Right cardiac atrium (tissue), 5 donors: ENCODE measurements at places on chromosomes 12 and 14. TPM values are rescaled to one million over a fixed set of nuclear protein-coding genes. Genes with fewer than 3 reads are reported as not detected.

Gene CCDC177
- total RNA-seq = not detected

- DNase-seq = no peak
These were observed 111.0 kb downstream of the BEGAIN start for GRCh38 chr14:100476012-100476822.

DNA sequence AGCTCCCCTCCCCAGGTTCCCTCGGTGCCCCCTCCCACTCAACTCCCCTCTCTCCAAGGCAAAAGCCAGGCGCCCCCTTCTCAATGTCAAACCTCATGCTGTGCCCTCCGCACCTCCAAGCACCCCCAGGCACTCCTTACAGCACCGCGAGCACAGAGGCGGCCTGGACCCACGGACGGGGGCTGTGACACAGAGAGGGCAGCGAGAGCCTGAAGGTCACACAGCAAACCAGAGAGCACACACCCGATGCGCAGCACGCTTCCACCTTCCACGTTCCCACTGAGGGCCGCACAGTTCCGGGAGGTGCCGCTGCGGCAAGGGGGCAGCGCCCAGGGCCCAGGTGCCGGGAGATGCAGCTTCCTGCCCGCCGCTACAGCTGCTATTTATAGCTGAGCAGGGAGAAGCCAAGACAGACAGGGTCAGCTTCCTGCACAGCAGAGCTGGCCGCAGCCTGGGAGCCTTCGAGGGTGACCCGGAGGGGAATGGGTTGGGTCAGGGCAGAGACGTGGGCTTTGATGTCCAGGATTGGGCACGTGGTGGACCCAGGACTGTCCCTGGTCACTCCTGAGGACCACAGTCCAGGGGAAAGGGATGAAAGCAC lies 12.9 kb downstream of the NCOR2 start:
- no peak for DNase-seq

- peak; percentile 7 for DNase-seq
These were observed 15.0 kb upstream of the PPP1R13B start for GRCh38 chr14:103862393-103862782.

GRCh38 chr12:64323476-64324225 lies 66.9 kb downstream of the C12orf56 start:
- DNase-seq = no peak

Gene RASSF8
- 94.6 TPM for total RNA-seq

Gene RAPGEF3
- 23.6 TPM for total RNA-seq

Gene TTC6
- not detected for total RNA-seq

Gene MANSC4
- not detected for total RNA-seq

DNA sequence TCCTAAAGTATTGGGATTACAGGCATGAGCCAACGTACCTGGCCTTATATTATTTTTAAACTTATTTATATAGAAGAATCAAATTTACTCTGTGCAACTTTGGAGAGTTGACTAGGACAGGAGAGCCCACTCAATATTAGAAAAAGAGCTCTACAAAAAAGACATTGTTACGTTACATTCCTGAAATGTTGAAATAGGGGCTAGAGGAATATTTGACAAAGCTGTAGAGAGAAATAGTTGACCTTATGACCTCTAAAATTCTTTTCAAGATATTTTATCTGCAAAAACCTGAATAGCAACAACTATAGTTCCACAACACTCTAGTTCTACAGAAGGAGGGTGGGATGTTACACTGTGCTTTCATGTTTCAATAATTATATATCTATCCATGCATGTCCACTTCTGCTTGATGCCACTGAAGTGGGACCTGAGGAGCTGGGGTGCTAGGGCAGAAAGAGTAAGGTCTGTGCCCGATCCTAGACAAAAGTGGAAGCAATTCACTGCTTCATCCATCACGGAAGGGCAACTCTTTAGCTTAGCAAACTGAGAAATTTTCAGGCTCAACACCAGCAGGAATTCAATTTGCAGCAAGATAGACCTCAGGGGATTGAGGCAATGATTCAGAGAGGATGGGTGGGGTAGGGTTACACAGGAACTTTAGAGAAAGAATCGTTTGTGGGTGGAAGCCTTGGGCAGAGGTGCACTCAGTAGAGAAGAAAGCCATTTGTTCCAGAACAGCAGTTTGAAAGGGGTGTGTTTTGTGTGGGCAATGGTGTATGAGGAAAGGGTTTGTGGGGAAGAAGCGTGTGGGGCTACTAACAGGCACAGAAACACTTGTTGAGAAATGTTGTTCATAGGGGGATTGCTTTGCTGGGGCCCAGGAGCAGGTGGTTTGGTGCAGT lies 16.0 kb upstream of the RNASE10 start:
- DNase-seq = no peak

Gene PTHLH
- total RNA-seq = 1.2 TPM

GRCh38 chr12:122013791-122014590 lies 7.7 kb upstream of the BCL7A start:
- no peak for DNase-seq

- DNase-seq = no peak
These were observed 56.0 kb upstream of the BDKRB2 start for GRCh38 chr14:96148631-96149030.

GRCh38 chr12:65881965-65882413 lies 57.7 kb downstream of the HMGA2 start:
- peak; percentile 91 for DNase-seq

DNA sequence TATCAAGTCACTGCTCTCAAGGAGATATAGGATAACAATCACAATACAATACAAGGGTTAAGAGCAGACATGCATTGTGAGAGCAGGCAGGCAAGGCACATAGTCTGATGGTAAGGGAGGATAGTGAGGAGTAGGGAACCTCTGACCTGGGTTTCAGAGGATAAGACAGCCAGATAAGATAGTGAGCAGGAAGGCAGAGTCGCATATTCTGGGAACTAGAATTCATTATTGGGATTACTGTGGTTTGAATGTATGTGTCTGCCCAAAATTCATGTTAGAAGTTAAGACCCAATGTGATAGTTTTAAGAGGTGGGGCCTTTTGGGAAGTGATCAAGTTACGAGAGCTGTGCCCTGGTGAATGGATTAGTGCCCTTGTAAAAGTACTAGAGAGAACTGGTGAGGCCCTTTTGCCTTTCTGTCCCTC lies 14.4 kb upstream of the ATF1 start:
- no peak for DNase-seq

GRCh38 chr14:23816371-23816770 lies 137.2 kb upstream of the DHRS4 start:
- no peak for DNase-seq

Gene ACTR10
- total RNA-seq = 77.4 TPM

Gene CABP1
- 2.5 TPM for total RNA-seq

GRCh38 chr12:116559162-116559935 lies at the start of gene MAP1LC3B2:
Gene MAP1LC3B2, plus strand, starts transcription at chr12:116559381. Its CDS starts 16,562 bp downstream, at chr12:116575943.
- peak; percentile 42 for DNase-seq

DNA sequence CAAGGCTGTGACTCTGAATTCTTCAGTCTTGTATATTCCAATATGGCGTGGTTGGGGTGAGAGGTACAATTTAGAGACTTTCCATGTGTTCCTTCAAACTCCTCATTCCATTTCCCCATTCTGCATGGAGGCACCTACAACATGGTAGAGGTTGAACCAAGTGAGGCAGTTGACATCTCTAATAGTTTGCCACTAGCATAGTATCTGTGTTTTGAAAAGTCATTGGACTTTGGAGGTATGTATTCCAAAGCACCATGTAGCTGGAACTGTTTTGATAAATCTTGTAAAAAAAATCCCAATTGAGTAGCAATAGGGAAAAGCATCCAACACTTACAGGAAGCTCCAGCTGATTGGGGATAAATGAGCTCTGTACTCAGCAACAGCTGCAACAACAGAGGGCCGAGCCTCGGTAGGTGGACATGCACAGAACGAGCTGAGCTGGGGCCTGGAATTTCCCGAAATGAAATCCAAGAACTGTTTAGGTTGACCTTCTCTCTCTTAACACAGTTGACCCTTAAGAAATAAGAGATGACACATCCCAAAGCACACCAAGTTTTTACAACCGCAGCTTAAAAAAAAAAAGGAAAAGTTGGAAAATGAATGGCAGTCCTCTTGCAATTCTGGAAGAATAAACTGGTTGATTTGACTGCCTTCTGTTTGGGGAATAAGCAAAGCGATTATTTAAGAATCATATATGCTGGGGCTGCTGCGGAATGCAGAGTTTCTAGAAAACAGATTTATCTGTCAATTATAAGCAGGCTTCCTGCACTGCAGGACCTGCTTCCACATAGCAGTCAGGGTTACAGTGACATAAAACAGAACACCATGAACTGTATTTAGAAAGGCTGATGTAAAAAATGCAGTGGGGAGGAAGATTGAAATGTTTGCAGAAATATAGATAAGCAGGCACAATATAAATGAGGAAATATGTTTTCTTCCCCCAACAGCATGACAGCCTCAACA lies 194.6 kb upstream of the KRR1 start:
- peak; percentile 66 for DNase-seq

DNA sequence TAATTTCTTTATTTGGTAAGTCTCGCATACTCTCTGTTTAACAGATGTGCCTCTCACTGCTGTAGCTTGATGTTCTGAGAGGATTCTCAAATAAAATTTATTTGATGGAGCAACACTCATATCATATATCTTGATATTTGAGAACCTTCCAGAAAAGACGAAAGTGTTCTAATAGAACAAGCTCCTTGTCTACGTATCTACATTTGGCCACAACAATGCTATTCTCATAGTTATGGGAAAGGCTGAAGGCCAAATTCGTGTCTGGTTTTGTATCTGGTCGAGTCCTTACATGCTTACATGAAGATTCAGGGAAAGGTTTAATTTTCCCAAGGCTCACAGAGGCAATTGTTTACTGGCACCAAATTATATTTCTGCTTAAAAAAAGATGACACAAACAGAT lies 186.7 kb upstream of the SLC38A2 start:
- no peak for DNase-seq

Gene DPF3
- total RNA-seq = 25.9 TPM

Gene DEPDC4
- total RNA-seq = 0.84 TPM

Gene XPOT
- total RNA-seq = 33.3 TPM

Gene TMEM253
- 0.28 TPM for total RNA-seq

Gene C1QL4
- not detected for total RNA-seq

DNA sequence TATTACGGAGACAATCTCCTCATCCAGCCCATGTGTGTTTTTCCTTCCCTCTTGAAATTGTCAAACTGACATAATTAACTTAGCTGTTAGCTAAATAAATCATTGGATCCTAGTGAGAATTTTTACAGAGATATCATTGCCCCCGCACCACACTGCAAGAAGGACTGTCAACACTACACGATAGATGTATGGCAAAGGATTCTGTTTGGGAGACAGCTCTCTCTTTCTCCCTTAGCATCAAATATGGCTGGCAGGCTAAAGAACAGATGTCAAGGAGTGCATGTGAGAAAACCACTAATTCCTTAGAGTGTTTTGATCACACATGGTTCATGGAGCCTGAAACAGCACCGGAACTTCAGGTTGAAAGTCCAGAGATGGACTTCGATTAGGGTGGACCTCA lies 136.8 kb downstream of the KCNA5 start:
- DNase-seq = no peak

DNA sequence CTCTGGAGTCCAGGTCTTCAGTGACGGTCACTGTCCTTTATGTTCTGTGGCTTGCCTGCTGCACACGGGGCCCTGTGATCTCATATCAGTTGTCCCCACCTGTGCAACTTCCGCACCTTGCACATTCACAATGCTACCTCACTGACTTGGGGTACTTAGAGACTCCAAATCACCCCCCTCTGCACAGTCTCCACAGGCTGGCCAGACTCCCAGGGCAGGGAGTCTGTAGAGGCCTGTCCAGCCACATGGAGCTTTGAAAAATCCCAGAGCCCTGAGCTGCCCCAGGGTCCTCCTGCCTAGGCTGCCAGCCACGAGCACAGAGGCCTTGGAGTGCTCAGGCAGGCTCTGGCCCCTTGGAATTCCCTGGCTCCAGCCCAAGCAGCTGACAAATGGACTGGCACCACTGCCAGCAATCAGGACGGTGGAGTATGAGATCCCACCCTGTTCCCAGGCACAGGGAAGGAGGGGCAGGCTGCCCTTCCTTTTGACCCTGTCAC lies 26.4 kb downstream of the CMKLR1 start:
- DNase-seq = peak; percentile 87

DNA sequence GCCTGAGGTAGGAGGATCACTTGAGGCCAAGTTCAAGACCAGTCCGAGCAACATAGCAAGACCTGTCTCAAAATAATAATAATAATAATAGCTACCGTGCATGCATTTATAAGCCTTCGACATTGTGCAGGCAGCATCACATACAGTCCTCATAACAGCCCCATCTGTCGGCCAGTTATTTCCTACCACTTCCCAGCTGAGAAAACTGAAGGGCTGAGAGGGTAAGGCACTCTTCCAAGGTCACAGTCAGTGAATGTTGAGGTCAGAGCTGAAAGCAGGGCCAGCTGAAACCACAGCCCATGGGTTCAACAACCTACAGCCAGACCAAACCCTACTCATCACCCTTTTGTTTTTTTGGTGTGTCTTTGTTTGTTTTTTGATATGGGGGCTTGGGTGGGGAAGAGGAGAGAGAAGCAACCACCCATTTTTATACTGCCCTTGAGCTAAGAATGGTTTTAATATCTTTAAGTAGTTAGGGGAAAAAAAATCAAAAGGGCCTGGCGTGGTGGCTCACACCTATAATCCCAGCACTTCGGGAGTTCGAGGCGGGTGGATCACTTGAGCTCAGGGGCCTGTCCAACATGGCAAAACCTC lies 16.8 kb upstream of the ITPK1 start:
- no peak for DNase-seq

Gene PTPRO
- total RNA-seq = 1.4 TPM

Gene ACOT6
- total RNA-seq = not detected

Gene DICER1
- 22.7 TPM for total RNA-seq

DNA sequence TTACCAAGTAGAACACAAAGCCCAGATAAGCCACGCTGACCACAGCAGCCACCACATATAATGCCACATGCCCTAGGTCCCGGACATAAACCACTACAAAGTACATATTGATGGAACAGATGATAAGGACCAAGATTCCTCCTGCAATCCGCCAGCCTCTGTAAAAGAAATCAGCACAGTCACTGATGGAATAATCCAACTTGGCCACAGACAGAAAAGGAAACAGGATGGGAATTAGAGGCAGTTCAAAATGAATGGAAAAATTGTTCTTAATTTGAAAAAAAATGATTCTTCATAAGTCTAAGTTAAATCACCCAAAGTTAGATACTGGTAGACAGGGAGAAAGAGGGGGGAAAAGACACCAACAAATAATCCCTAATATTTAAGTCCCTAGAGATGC lies 35.4 kb downstream of the SLC11A2 start:
- no peak for DNase-seq

GRCh38 chr14:78414172-78414571 lies 244.0 kb downstream of the NRXN3 start:
- no peak for DNase-seq

GRCh38 chr12:49825360-49825970 lies 2.7 kb downstream of the NCKAP5L start:
- peak; percentile 71 for DNase-seq

- DNase-seq = no peak
These were observed 105.7 kb upstream of the C14orf180 start for GRCh38 chr14:104473649-104474494.

Gene GUCY2C
- not detected for total RNA-seq

- DNase-seq = no peak
These were observed 118.7 kb upstream of the KRR1 start for GRCh38 chr12:75630091-75630490.

Gene ESRRB
- total RNA-seq = 10.0 TPM
